ENCODE measurements at places on chromosomes 13 and 19. TPM values are rescaled to one million over a fixed set of nuclear protein-coding genes. Genes with fewer than 3 reads are reported as not detected.
A peak's percentile ranks its signal among the peaks of the same experiment; 100 is the strongest.

- DNase-seq = no peak
Observed at GRCh38 chr19:4347521-4347920, 4.2 kb downstream of the MPND start.

DNA sequence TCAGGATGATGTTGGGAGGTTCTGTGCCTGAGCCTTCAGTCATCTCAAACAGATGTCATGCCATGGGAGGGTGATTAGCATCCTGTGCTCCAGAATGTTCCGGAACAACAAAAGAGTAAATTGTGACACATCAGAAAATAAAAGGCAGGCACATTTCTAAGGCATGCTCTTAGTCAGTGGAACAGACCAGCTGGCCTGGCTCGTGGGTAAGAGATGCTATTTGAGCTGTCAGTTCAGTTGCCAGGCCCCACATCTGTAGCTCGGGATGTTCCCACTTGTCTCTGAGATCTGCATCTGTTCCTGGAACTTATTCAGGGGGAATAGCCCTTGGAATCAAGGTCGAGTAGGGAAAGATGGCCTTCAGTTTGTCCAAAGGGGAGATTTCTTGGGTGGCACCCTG lies 26.0 kb downstream of the OLFM4 start:
- DNase-seq = peak; percentile 39

DNA sequence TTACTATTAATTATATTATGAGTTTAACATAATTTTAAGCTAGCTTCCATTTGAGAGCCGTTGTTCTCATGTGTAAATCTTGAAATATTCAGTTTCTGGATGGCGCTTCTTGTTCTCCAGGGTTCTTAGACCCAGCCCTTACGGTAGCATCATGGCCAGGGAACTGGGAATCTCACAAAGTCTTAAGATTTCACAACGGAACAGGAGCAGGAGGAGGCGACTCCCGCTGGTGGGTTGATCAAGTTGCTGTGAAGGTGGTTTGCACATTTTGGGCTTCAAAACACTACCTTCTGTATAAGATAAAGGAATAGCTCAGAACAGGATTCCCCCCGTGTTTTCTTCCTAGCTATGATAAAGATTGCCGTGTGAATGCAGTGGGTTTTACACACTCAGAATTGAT lies 2.8 kb downstream of the NAXD start:
- no peak for DNase-seq

Gene TMEM161A
- total RNA-seq = 39.0 TPM

DNA sequence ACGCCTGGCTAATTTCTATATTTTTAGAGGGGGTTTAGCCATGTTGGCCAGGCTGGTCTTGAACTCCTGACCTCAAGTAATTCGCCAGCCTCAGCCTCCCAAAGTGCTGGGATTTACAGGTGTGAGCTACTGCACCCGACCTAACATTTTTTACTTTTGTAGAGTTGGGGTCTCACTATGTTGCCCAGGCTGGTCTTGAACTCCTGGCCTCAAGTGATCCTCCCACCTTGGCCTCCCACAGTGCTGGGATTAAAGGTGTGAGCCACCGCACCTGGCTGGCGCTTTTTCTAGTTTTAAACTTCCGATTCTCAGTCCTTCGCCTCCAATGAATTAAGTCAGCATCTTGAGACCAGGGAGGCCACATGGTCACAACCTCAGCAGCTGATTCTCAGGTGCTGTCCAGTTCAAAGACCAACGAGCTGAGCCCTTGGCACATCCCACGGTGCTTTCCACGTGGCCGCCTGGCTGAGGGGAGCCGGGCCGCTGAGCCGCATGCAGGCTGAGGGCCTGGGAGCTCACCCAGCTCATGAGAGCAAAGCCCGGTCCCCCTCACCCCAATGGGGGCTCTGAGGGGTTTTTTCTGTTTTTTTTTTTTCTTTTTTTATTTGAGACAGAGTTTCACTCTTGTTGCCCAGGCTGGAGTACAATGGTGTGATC lies 9.1 kb downstream of the AP3D1 start:
- no peak for DNase-seq

DNA sequence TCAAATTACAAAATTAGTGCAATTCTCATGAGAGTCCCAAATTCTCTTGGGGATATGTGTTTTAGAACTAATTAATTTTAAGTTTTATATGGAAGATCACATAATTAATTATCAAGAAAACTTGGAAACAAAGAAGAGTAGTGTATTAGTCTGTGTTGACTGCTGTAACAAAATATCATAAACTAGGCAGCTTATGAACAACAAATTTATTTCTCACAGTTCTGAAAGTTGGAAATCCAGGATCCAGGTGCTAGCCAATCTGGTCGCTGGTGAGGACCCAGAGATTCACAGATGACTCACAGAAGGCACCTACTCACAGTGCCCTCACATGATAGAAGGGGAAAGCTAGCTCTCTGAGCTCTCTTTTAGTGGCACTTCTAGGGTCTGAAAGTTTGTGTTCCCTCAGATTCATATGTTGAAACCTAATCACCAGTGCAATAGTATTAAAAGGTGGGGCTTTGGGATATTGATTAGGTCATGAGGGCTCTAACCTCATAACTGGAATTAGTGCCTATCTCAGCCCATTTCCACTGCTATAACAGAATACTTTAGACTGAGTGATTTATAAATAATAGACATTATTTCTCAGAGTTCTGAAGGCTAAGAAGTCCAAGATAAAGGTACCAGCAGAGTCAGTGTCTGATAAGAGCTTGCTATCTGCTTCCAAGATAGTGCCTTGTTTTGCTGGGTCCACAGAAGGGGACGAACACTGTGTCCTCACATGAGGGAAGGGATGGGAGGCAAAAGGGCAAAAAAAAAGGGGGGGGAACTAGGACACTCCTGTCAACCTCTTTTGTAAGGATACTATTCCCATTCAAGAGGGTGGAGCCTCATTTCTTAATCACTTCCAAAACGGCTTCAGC lies 1.5 kb upstream of the ARGLU1 start:
- no peak for DNase-seq

DNA sequence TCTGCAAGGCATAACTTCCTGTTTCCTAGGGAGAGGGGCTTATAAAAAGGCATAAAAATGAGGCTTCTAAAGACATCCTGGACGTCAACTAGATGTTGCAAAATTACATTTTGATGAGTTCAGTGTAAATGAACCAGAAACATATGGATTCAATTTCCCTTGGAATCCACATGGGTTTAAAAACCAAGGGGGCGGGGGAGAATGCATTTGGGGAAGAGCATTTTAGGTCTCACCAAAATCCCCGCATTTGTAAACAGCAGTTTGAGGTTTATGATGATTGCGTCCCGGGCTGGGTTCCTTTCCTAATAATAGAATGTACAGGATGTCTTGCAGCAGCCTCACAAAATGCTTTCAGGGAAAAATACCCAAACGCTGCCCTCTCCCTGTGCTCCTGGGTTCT lies 407.8 kb downstream of the ZNF536 start:
- no peak for DNase-seq

DNA sequence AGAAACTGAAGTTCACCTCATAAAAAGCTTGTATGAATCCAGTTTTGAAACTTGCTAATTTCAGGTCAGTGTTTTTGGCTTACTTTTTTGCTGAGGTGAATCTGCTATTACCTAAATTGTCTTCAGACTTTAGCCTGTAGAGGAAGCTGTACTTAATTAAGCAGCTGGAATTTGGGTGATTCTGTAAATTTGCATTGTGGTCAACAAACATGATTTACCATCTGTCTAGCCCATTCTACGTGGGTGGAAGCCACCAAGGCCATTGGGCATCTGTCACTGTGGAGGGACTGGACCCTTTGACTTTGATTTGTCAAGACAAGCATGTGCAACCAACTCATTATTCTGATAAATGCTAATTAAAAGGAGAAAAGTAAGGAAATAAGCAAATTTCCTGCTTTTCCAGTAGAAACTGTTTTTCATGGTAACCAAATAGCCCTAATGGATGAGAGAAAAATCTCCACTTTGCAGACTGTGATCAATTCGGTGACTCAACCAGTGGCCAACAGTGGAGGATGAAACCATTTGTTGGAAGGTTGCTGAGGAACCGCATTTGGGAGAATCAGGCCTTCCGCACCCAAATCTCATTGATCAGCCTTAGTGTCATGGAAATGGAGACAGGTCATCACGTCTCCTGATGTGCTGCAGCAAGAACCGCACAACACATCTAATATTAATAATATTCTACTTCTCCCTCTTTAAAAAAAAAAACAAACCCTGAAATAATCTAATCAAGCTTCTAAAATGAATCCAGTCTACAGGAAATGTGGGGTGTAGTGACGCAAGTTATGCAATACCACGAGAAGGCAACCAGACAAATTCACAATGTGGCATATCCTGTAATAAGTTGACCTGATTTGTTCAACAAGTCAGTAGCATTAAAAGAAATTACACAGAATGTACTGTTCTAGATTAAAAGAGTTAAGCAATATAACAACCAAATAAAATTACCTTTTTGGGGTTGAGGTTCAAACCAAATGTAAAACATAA lies 54.3 kb downstream of the GARRE1 start:
- DNase-seq = no peak

DNA sequence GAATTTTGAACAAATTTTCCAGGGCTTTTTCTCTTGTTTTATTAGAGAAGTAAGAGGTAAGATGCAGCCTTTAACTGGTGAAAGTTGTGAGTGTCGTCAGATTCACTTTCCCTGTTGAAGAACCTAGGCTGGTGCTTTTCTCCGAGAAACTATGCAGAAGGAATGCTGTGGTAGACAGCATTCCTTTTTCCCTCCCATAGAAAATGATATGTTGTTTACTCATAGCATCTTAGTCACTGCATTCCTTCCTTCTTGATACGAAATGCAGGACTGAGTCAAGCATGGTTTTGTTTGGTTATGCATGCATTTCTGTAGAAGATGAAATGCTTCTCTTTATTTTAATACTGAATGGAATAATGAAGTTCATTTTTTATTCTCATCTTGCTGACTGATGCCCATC lies 3.4 kb downstream of the ITGBL1 start:
- DNase-seq = no peak

DNA sequence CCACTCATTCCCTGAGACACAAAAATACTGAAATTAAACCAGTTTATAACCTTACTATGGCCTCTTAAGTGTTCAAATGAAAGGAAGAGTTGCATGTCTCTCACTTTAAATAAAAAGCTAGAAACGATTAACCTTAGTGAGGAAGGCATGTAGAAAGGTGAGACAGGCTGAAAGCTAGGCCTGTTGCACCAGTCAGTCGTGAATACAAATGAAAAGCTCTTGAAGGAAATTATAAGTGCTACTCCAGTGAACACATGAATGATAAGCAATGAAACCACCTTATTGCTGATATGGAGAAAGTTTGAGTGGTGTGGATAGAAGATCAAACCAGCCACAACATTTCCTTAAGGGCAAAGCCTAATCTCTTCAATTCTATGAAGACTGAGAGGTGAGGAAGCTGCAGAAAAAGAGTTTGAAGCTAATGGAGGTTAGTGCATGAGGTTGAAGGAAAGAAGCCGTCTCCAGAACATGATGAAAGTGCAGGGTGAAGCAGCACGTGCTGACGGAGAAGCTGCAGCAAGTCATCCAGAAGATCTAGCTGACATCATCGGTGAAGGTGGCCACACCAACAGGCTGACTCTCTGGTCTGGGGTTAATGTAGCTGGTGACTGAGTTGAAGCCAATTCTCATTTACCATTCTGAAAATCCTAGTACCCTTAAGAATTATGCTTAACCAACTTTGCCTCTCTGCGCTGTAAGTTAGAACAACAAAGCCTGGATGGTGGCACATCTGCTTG lies 94.5 kb upstream of the TEX29 start:
- no peak for DNase-seq

Gene PRTN3
- total RNA-seq = not detected

DNA sequence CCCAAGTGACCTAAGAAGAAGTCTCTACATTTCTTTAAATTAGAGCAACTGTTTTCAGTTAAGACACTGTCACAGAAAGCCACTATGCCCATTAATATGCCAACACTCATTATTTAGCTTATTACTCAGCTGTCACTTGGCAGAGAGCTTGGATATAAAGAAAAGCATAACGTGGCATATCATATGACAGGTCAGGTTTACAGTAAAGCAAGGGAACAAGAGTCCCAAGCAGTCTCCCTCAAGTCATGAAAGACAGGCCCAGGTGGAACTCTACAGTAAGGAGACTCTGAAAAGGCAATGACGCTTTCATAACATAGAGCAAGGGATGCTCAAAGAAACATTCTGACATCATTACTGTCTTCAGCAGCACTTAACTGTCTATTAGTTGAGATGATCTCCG lies 6.3 kb downstream of the LHFPL6 start:
- DNase-seq = no peak

DNA sequence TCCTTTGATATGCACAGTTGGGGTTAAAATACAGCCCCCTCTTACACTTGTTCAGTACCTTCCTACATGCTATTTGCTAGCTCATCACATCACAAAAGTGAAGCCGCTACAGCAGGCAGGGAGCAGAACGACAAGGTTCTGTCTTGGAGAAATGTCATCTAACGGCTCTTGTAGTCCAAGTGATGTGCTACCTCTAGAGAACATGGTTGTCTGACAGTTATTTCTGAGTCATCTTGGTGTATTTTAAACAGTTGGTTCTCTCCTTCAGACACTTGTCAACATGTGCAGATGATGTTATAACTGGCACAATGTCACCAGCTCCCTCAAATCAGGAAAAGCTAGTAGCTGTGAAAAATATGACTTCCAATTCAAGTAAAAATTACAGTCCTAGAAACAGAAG lies 865.0 kb downstream of the PCDH9 start:
- DNase-seq = no peak

Gene ADM5
- total RNA-seq = 0.97 TPM

- no peak for DNase-seq
Observed at GRCh38 chr13:43411211-43411610, 375.6 kb downstream of the ENOX1 start.

Gene ZNF610
- total RNA-seq = 0.06 TPM

DNA sequence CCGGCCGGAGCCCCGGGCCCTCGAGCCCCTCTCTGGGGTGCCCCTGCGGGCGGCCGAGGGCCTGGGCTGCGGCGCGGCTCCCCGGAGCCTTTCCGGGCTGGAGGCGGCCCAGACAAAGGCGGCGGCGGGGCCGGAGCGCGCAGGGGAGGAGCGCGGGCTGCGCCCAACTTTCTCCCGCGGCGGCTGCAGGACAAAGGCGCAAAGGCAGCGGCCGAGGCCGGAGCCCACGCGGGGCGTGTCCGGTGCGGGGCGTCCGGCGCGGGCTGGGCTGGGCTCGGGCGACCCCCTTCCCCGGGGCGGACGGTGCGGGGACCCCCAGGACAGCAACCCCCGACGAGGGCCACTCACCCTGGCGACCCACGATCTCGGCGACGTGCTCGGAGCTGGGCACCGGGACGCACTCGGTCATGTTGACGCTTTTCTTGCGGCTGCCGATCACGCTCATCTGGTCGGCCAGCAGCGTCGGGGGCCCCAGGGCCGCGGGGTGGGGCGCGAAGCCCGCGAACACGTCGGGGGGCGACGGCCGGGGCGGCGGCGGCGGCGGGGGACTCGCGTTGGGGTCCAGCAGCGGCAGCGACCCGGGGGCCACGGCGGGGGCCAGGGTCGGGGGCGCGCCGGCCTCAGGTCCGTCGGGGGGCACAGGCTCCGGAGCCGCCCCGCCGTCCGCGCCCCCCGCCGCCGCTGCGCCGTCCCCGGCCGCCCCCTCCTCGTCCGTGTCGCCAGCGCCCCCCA lies 843 bp downstream of the MEX3D start:
- DNase-seq = no peak

- no peak for DNase-seq
Observed at GRCh38 chr13:35804901-35805300, 326.3 kb downstream of the DCLK1 start.

Gene CATSPERD
- not detected for total RNA-seq
